ENCODE measurements at places on chromosomes 1 and 21.

DNA sequence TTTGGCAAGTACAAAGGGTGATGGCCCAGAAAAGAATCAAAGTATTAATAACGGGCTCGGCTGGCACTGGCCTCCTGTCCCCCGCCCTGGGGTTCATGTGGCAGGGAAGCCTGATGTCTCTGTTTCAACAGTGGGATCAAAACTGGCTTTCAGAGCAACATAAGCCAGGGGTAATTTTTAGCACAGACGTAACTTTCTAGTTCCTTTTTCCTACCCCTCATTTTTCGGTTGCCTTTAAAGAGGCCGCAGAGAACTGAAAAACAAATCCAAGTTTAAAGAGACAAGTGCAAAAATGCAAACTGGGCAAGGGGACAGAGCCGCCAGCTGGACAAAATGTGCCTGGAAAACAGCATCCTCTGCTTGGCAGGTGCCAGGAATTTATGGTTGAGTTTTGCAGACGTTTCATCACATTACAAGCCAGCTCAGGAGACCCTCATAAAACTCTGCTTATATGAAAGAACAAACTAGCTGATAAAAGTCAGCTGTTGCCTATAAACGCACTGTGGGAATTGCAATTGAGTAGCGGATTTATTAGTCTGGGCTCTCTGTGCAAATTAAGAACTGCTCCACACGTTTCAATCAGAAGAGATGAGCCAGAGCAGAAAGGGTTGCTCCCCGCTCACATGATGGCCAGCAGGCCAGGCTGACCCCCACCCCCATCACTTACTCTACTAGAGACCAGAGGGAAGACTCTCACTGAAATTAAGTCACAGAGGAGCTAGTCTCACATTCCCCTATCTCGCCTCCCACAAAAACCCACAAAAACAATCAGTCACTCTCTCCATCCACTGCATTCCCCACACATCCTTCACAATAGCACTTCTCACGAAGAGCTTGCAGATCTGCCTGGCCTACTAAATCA lies 15.8 kb upstream of the CDCA8 start:
- DNase-seq, result no peak

GRCh38 chr21:37435120-37435519 lies 68.5 kb downstream of the DYRK1A start:
- peak; percentile 97 for DNase-seq

- no peak for DNase-seq
Measured at GRCh38 chr21:17784180-17784598, 35.0 kb downstream of the C21orf91 start.

- peak; percentile 68 for DNase-seq
Measured at GRCh38 chr1:27388337-27389005, 4.0 kb upstream of the GPR3 start.

GRCh38 chr1:154431586-154432373 lies 26.6 kb downstream of the IL6R start:
- DNase-seq, result no peak

GRCh38 chr1:16367968-16368890 lies 1.2 kb downstream of the SZRD1 start:
- peak; percentile 65 for DNase-seq

DNA sequence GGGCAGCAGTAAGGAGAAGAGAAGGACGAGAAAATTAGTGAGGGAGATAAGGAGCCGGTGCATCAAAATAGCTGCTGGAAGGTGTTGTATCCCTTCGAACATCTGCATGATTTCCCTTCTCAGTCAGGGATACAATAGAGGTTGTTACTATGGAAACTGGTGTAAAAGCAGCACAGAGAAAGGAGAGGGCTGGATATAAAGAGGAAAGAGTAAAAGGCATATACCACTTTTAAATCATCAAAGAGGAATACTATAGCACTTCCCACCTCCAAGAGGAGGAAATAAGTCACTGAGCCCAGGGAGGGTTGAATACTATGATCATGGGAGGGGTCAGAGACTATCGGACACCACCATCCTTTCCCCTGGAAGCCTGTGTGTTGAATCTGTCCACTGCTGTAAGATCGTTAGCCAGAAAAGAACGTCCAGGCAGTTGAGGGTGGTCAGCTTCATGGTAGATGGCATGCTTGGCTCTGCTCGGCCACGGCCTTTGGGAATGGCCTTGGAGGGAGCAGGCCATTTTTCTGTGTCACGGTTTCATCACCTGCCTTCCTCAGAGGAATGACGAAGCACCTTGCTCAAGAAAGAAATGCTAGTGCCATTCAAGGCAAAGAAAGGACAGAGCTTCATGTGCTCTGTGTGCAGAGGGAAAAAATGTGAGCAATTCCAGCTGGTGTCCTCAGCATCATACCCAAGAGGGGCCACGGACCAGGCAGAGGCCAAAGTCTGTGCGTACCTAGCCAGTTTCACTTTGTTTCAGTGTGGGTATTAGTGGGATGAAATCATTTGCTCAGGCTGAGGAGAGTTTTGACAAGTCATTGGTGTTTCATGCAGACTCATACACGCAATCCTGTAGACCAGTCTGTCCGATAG lies 64.2 kb downstream of the IRF2BP2 start:
- no peak for DNase-seq

DNA sequence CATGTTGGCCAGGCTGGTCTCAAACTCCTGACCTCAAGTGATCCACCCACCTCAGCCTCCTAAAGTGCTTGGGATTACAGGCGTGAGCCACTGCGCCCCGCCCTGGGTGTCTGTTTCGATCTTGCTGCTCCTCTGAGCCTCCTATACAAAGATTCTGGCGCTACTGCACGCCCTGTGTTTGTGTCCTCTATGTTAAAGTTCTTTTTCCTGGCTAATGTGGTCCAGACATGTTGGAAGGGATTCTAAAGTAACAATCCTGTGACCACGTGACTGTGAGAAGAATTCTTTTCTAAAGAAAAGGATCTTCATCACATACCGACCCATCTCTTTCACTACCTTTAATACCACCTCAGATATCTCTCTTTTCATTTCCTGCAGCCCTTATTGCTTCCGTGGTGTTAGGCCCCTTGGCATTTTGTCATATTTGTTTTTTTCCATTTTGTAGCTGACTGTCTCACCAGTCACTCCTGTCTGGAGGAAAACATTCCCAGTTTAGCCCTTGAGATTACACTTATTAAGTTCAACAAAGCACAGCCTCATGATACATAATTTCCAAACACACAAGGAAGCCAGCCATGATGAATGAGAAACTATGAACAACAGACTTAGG lies 27.2 kb upstream of the ENO1 start:
- DNase-seq, result no peak

DNA sequence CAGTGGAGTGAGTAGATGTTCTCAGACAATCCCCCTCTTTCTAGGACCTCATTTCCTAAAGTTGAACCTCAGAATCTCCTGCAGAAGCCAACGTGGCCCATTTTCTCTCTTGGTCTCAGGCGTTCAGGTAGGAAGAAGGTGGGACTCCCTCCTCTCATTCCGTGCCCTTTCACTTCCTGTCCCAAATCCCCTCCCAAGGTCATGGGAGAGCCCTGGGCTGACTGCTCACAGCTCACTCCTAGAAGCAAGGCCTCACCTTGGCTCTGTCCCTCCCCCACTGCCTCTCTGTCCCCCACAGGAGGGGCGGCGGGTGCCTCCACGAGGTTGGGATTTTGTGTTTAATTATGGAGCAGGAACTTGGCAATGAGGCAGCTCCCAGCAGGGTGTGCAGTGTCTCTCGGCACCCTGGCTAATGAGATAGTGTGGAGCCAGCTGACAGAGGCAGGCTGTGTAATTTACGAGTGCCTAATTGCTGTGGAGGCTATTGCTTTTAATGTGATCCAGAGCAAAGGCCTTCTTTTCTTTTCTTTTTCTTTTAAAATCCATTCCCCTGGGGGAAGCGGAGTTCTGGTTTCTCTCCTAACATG lies 9.1 kb upstream of the CDK18 start:
- no peak for DNase-seq

- DNase-seq, result no peak
Measured at GRCh38 chr1:41811051-41811795, 107.5 kb downstream of the HIVEP3 start.

Measured in hematopoietic multipotent progenitor cell treated with erythropoietin and hydrocortisone succinate and interleukin-3 and kit ligand, for 8 days (in vitro differentiated cells).